ENCODE measurements at places on chromosomes 16 and 17.
A peak's percentile ranks its signal among the peaks of the same experiment; 100 is the strongest.

- no peak for DNase-seq
These were observed 58.5 kb upstream of the CREBBP start for GRCh38 chr16:3938843-3939624.

DNA sequence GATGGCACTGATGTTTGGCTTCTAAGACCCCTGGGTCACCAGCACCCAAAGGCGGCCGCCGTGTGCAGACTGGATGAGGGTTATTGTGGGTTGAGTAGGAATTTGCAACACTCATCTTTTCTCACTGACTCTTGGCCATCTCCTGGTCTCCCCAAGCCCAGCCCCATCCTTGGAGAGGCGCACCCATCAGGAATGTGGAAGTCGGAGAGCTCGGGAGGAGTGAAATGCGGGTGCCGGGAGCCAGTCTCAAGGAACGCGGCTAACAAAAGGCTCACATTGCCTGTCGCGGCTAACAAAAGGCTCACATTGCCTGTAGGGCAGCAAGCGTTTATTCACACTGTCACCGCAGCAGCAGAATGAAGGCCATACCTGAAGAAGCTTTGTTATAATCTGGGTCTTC, 248.6 kb downstream of the FOXL1 start:
- no peak for DNase-seq

DNA sequence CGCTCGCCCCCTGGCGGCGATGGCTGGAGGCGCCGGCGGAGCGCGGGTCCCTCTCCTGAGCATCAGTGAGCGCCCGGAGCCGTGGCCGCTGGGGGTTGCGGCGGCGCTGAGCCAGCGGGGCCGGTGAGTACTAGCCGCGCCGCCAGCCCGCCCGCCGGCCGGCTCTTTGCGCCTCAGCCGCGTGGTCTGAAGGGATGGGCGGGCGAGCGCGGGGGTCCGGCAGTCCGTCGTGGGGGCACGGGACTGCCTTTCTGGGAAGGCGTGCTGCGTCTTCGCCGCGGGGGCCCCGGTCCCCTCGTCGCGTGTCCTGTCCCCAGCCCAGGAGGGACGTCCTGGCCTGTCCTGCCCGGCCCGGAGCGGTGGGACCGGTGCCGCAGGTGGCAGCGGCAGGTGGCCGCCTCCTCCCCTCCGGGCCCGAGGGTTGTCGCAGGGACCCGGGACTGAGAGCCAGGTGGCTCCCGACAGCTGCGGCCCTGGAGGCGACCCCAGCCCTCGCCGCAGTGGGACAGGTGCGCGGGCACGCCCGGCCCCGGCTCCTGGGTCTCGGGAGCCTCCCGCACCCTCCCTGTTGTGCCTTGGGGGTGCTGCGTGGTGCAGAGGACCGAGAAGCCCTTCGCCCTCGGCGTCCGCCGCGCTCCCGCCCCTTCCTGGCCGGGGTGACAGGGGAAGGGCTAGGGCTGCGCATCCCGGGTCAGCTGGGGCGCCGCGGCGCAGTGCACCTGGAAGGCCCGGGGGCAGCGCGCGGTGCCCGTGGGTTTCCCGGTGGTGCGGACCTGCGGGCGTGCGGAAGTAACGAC, at the start of gene SPECC1:
TSS of gene SPECC1 (plus strand) at position 58 of the 797 bp plus-strand sequence. CDS start 87,293 bp downstream, outside the sequence.
- no peak for DNase-seq

DNA sequence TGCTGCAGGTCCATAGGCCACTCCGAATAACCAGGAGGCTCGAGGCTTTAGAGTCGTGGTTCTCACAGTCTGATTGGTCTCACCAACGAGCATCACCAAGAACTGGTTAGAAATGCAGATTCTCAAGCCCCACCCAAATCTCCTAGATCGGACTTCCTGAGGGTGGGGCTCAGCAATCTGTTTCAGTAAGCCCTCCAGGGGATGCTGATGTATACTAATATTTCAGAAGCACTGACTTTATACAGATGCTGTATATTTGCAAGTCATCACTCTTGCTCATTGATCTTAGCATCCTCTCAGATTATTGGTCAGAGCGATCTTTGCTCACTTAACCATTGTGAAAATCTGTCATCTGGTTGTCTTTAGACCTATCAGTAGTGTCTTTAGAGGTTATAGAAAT, 4.4 kb upstream of the VAC14 start:
- DNase-seq = no peak

DNA sequence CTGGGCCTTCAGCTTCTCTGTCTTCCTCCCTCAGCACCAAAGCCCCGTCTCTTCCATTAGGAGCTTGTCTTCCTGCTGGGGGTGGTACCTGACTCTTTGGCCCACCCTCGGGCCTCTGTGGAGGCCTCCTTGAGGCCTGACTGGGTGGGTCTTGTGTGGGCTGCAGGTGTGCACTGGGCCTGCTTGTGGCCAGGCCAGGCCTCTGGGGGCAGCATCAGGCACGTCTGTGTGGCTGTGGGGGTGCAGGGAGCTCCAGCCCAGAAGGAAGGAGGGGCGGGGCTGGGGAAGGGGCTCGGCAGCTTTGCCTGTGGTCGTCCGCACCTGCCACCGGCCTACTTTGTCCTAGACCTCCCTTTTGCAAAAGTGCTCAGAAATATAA, 7.0 kb downstream of the PIGQ start:
- DNase-seq = no peak

DNA sequence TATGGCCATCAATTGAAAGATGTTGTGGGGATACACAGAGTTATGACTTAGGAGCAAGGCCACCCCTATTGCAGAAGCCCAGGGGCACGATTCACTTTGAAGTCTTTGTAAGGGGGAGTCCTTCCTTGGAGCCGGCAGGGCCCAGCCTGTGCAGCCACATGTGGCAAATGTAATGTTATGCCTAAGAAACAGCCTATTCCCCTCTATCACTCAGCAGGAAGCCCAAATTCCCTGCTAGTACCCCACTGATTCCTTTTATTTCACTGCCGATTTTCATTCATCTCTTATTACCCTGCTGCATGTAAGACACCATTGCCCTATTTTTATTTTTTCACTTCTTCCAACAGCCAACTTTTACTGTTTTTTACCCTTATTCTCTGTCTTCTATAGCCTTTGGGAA, 233.2 kb downstream of the PMP22 start:
- no peak for DNase-seq

DNA sequence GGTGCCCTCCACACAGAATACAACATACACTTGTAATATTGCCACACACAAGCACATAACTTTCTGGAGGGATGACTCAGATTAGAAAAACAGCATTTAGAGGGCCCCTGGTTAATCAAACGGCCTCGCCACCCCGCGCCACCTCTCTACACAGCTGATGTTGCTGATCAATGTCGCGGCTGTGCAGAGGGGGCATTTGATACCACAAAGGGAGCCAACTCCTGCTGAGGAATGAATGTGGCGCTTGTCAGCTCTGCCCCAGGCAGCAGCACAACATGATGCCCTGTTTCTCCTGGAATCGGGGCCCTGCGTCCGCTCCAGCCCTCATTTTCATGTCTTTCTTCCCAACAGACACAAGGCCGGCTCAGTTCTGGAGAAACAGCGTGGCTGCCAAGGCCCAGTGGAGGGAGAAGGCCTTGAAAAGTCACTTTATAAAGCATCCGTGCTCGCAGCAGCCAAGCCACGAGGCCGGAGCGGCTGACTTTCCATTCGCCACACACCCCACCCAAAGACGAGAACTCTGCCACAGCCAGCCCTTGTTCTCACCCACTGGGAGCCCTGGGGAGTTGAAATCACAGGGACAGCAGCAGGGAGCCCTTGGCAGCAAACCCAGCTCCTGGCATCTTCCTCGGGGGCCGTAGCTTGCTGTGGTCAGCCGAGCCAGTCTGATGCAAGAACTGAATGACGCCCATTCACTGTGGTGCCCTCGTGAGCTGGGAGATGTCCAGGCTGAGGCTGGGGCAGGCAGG, 65.6 kb downstream of the XYLT1 start:
- no peak for DNase-seq

GRCh38 chr16:49856672-49857330, 889 bp upstream of the ZNF423 start:
- DNase-seq = peak; percentile 78

DNA sequence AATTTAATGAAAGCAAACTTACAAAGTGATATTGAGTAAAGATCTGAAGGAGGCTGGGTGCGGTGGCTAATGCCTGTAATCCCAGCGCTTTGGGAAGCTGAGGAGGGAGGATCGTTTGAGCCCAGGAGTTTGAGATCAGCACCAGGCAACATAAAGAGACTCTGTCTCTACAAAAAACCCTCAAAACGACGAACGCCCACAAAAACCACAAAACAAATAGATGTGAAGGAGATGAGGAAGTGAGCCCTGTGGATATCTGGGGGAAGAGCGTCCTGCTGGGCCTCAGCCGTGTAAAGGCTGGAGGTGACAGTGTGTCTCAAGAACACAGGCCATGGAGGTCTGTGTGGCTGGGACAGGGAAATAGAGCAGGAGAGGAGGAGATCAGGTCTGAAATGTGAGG, 68.8 kb downstream of the ITFG1 start:
- DNase-seq = peak; percentile 51

DNA sequence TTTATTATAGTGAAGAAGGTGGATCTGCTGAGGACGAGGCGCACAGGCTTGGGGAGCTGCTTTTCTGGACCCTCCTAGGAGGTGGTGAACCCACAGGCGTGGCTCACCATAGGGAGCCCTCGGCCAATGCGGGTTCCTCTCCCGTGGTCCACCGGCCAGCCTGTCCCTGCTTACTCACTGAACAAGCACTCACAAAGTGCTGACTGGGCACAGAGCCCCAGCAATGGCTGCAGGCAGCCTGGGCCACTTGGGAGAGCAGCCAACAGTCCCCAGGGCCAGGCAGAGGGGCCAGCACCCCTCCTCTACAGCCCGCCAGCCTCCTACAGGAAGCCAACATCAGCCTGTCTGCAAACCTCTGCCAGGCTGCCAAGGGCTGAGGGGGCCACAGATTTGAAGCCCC, 19.1 kb upstream of the NCBP3 start:
- DNase-seq = no peak

- DNase-seq = no peak
These were observed 13.3 kb downstream of the JUP start for GRCh38 chr17:41773190-41773588.

DNA sequence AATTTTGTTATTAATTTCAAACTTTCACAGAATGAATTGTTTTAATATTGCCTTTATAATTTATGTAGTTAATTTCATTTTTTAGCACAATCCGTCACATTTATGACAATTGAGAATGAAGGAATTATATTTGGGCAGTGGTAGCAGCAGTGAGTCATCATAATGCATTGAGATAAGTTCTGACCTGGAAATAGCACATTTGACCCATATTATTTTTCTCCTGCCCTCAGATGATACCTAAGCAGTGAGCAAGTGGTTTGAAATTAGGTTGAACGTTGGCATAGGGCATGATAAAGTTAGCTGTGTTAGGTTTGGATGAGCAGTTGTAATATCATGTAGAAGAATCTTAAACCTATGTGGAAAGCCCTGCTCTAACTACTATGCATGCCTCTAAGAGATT, 1431.3 kb upstream of the CDH8 start:
- no peak for DNase-seq

- no peak for DNase-seq
These were observed 43.8 kb downstream of the VAC14 start for GRCh38 chr16:70757183-70757582.

- no peak for DNase-seq
These were observed 9.5 kb downstream of the NLRC5 start for GRCh38 chr16:56998861-56999260.

- DNase-seq = no peak
These were observed 7.4 kb upstream of the SCIMP start for GRCh38 chr17:5241861-5242671.

DNA sequence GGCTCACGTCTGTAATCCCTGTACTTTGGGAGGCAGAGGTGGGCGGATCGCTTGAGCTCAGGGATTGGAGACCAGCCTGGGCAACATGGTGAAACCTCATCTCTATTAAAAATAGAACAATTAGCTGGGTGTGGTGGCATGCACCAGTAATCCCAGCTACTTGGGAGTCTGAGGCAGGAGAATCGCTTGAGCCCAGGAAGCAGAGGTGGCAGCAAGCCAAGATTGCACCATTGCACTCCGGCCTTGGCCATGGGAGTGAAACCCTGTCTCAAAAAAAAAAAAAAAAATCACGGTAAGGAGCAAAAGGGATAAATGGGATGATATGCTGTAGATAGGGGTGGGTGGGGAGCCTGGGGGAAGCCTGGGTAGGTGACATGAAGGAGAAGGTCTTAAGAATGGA, 20.4 kb upstream of the TMEM98 start:
- no peak for DNase-seq

GRCh38 chr17:3965118-3965800, 1.0 kb upstream of the ATP2A3 start:
- DNase-seq = no peak

- no peak for DNase-seq
These were observed 11.2 kb upstream of the FAM20A start for GRCh38 chr17:68612209-68612922.

- no peak for DNase-seq
These were observed 1.1 kb downstream of the NDEL1 start for GRCh38 chr17:8436844-8437171.

DNA sequence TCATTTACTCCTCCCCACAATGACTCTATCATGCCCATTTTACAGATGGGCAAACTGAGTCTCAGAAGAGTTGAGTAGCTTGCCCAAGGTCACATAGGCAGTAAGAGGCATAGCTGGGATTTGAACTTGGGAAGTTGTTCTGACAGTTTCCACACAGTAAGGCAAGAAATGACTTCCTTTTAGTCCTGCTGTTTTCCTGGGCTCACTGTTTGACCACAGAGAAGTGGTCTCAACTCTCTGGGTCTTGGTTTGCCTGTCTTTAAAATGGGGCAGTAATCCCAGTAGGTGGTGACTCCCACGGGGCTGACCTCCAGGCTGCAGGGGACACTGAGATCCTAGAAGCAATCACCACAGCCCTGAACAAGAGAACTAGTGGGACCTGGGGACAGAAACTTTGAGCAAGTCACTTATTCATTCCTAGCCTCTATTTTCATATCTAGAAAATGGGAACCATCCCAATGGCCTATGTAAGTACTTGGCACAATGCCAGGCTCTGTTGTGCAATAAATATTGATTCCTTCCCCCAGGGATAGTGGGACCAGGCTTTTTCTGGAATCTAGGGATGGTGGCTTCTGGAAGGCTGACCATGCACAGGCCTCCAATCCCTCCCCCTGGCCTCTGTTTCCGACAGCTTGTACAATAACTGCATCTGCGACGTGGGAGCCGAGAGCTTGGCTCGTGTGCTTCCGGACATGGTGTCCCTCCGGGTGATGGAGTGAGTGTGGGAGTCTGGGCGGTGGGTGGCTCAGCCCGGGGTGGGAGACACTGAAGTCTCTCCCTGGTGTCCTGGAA, 20.5 kb downstream of the DEXI start:
- no peak for DNase-seq

- no peak for DNase-seq
These were observed 379.0 kb upstream of the SOX9 start for GRCh38 chr17:71741836-71742235.
